ENCODE measurements at places on chromosomes 6 and 20. TPM values are rescaled to one million over a fixed set of nuclear protein-coding genes. Genes with fewer than 3 reads are reported as not detected.

The GPR63 gene
- total RNA-seq = 0.46 TPM

The ERVFRD-1 gene
- total RNA-seq = not detected

GRCh38 chr6:116100419-116101301 lies at the start of gene NT5DC1:
TSS of gene NT5DC1 (plus strand) at chr6:116100853. CDS start at chr6:116100931, 78 bp downstream.
- peak; percentile 82 for DNase-seq

The SYNCRIP gene
- total RNA-seq = 47.3 TPM

DNA sequence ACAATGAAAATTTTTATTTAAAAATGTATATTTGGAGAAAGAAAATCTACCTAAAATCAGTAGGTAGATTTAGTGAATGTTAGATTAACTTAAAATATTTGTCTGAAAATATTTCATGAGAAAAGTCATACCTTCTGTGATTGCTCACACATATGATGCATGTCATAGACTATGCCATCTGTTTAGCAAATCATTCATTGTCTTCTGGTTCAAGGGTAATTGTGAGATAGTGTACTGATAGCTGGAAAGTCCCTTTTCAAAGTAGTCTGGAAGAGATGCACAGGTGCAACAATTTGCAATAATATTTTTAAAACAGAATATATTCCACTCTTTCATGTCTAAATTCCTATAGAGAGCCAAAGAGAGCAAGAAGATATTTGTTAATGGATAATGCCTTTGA lies 21.0 kb upstream of the RNF217 start:
- no peak for DNase-seq

The RSPO3 gene
- total RNA-seq = 7.7 TPM

GRCh38 chr20:20578838-20579237 lies 133.6 kb downstream of the RALGAPA2 start:
- no peak for DNase-seq

The SLC22A2 gene
- total RNA-seq = not detected

DNA sequence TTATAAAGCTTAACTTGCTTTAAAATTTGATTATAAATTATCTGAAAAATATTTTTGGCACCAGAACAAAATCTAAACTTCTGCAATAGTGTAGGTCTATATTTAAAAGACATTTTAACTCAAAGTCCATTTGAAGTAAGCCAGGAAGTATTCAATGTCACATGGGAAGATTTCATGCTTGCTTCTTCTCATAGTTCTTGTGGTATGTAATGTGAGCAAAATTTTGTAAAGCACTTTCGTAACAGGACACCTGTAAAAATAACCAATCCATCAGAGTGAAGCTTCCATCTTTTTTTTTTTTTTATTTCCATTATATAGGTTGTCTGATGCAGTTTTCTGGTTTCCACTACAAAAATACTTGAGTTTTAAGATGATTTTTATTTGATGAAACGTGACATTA lies 386.1 kb downstream of the LAMA2 start:
- DNase-seq = no peak

DNA sequence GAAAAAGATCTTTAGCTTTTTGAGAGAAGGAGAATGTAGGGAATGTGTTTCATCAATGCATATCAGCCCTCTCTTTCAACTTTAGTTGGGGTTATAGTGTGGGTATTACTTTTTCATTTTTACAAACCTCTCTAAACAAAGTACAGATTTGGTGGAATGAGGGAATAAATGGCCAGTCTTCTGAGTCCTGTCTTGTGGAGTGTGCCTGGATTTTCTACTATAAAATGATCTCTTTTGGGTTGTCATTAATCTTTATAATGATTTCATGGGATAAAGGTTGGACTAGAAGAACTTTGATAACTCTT lies 209.3 kb downstream of the RNF144B start:
- no peak for DNase-seq

DNA sequence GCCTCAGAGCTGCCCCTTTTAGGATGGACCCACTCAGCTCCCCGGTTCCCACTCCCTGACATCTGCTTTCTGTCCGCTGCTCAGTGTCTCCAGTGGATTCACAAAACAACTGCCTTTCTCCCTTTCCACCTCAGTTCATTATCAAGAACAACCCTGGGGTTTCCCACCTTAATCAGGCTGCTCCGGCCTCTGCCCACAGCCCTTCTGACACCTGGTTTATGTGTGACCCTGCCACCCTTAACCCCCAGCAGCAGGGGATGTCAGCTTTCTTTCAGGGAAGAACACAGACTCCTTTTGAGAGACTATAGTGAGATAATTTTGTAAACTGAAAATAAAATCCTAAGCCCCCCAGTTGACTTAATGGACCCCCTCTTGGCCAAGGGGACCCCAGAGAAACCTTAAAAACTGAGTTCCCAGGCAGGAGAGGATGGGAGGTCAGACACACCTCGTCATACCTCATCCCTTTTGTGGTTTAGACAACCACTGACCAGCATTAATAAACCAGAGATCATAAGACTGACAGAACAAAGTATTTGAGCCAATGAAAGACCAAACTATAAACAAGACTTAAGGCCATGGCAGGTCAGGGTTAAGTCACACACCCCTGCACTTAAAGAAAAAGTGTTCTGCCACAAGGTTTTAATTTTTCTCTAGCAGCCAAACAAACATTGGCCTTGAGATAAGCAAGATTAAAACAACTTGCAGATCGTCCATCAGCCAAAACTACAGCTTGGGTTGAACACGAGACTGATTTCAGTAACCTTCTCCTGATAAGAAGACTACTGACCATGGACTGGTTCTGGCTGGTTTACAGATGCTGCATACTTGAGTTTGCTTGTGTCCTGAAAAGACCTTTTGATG lies 42.4 kb upstream of the DDR1 start:
- peak; percentile 60 for DNase-seq

DNA sequence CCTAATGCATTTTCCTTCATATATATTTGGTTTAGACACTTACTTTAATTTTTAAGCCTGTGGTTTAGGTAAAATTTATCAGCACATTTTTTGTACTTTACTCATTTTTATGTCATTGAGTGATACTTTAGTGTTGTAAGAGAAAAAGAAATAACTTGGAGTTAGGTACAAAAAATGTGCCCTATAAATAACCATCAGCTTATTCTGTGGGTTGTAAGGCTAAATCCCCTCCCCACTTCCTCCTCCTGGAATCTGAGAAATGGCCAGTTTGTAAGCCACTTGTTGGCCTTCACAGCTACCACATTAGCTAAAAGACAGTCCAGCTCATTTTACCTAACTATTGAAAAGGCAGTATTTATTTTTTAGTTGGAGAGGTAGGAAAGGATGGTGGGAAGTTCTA lies 576.3 kb downstream of the PKHD1 start:
- no peak for DNase-seq

DNA sequence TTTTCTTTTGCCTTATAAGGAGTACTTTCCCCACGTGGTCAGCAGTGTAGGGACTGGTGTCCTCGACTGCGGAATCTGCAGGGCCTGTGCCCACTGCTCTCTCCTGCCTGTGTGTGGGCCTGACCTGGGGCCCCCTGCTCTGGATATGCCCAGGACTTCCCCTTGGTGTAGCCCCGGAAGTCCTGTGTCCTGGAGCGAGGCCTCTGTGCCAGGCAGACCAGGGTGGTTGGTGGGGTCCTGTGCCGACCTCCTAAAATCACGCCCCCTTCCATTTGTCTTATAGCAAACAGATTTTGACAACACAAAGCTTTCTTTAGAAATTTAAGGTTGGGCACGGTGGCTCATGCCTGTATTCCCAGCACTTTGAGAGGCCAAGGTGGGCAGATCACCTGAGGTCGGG lies 64.2 kb downstream of the DLL1 start:
- no peak for DNase-seq

DNA sequence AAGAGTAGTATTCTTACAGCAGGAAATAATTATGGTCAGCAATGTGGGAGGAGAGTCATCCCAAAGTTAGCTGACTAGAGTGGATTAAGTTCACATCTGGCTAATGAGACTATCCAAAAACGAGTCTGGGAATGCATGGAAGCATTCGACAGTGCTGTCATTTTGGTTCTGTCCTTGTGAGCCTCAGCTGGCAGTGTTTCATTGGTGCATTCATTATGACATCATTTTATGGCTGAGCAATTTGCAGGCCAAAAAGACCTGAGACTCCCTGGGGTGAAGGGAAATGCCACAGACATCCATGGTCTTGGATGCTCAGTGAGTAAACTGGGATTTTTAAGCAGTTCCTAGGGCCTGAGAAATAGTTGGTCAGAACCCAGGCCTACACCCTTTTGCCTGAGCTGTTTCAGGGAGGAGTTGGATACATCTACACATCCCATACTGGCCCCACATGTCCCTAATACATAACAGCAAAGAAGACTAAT lies 196.4 kb upstream of the CCN2 start:
- DNase-seq = no peak

- no peak for DNase-seq
Measured at GRCh38 chr6:25324066-25324762, 45.0 kb downstream of the CARMIL1 start.

- no peak for DNase-seq
Measured at GRCh38 chr6:133889557-133890403, 867 bp downstream of the TCF21 start.

- DNase-seq = no peak
Measured at GRCh38 chr20:25744261-25744660, 47.6 kb upstream of the ZNF337 start.

GRCh38 chr6:127880429-127880828 lies 20.4 kb downstream of the THEMIS start:
- DNase-seq = no peak

DNA sequence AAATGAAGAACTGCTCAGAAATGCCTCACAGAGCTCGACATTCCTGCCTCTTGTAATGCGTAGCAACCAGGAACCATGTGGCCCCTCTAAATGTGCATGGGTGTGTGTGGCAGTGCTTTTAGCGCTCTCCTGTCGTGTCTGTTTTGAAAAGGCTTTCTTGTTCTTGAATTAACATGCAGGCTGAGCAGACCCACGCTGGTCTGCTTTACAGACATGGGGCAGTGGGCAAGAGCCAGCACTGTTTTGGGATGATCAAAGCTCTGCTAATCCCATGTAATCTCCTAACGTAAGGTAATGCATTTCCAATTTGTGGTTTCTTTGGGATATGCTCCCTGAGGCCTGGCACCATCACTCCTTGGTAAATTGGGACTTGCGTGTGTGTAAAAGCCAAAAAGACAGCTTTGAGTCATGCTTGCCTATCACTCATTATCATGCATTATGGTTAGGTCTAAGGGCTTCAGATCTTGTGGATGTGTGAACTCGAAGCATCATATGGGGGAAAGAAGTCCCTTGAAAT lies 11.8 kb downstream of the RIPOR2 start:
- DNase-seq = no peak

- DNase-seq = no peak
Measured at GRCh38 chr6:133487174-133487573, 246.0 kb downstream of the EYA4 start.

DNA sequence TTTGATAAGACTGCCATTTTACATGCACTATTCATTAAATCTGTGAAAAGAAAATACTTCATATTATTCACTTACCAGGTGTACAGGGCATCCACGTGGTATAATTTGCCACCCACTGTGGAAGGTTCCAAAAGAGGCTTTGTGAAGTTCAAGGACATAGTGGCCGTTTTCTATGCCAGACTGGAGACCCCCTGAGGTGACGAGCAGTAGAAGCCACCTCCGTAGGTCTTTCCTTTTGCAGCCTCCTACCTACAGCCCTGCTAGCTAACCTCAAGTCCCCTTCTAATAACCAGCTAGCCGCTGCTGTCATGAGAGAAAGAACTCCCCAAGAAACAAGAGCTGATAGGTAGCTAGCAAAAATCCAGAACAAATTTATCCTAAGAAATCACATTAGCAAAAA lies 110.5 kb downstream of the ARHGAP18 start:
- no peak for DNase-seq

The OGFR gene
- total RNA-seq = 86.3 TPM

GRCh38 chr6:2020909-2021308 lies 224.5 kb downstream of the GMDS start:
- DNase-seq = peak; percentile 16

- DNase-seq = peak; percentile 33
Measured at GRCh38 chr6:11111769-11112437, 378 bp upstream of the ERVFRD-1 start.

DNA sequence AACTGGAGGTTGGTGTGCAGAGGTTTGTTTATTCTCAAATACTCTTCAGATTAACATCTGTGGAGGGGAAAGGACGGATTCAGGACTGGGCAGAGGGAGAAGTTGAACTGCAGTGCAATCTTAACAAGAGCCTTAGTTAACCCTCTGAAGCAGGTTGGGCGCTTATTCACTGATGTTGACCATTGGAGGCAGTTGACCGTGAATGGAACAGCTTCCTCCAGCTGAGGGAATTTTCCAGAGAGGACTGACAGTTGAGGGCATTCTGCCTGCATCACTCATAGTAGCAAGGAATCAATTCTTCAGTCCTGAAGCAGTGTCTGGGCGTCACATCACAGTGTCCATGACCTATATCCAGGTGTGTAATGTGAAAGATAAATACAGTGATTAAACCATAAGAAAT lies 80.9 kb downstream of the PLCB4 start:
- no peak for DNase-seq

DNA sequence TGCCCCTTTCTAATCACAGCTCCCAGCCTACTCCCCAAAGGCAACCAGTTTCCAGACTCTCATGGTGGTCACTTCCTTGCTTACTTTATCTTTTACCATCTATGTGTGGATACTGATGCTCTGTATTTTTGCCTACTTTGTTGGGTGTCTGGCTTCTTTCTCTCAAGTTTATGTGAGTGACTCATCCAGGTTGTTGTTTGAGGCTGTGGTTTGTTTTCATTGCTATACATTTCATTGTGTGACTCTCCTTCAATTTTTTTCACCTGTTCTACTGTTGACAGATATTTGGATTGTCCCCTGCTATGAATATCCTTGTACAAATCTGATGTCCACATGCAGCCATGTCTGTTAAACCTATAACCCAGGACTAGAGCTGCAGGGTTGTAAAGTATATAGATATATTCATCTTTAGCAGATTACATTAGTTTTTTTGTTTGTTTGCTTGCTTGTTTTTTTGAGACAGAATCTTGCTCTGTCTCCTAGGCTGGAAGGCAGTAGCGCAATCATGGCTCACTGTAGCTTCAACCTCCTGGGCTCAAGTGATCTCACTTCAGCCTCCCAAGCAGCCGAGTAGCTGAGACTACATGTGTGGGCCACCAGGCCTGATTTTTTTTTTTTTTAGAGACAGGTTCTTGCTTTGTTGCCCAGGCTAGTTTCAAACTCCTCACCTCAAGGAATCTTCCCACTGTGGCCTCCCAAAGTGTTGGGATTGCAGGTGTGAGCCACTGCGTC lies 72.9 kb upstream of the EEF1E1 start:
- peak; percentile 62 for DNase-seq

DNA sequence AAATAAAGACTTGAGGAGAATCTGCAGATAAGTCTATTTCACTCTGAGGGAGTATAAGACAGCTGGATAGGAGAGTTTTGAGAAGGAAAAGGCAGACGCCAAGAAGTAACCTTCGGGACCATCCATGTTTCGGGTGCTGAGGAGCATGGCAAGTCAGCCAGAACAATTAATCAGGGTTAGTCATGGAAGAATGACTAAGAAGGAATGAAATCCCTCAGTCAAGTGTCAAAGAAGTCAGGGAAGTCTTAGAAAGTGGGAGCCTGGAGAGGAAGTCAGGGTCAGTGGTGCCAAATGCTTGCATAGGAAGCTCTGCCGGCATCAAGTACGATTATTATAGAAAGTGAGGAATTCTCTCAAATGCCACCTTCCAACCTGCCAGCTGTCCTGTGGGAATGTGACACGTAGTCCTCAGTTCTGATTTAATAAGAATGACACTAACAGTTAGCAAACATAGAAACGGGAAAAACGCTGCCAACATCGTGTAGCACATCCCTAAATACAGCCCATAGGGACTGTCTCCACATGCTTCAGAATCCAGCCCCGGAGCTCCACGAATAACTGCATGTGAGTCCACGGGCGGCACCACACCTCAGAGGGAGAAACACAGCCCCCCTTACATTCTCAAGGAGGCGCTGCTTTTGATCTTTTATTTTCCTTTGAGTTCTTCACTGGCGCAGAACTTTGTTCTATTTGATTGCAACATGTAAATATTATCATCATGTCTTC lies 602.7 kb downstream of the PRKN start:
- DNase-seq = peak; percentile 7

GRCh38 chr6:138577151-138577915 lies 78.0 kb upstream of the NHSL1 start:
- DNase-seq = peak; percentile 68
